NCI-H1092 (cell line): ENCODE measurements at places on chromosomes 16 and 17.

DNA sequence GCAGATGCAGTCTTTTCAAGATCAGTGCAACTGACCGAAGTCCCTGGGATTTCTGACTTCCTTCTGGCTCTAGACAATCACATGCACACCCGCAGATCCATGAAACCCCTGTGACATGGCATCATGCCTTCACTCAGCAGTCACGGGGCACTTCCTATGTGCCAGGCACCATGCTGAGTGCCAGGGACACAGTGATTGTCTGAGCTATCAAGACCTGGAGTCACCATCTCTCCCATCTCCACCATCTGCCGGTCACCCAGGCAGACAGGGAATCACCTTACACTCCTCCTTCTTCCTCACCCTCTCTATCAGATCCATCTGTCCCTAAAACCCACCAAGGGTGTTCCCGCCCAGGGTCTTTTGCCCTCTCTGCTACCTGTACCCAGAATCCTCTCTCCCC lies 5.3 kb downstream of the BEAN1 start:
- no peak for DNase-seq

DNA sequence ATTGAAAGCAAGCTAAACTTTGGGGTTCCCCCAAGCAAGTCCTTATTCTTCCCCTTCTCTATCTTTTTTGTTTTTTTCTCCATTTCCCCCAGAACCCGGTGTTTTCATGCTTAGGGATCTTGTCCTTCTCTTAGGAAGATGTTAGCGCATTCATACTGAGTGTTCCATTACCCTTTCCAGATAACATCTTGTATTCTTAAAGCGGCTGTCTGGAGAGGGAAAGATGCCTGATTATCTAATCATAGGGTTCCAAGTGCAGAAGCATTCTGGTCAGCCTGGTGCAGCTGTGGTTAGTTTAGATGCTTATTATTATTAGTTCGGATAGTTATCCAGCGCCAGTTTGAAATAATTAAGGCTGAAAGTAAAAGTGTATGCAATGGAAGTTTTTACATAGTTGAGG lies 2.0 kb downstream of the TOM1L1 start:
- DNase-seq: no peak

DNA sequence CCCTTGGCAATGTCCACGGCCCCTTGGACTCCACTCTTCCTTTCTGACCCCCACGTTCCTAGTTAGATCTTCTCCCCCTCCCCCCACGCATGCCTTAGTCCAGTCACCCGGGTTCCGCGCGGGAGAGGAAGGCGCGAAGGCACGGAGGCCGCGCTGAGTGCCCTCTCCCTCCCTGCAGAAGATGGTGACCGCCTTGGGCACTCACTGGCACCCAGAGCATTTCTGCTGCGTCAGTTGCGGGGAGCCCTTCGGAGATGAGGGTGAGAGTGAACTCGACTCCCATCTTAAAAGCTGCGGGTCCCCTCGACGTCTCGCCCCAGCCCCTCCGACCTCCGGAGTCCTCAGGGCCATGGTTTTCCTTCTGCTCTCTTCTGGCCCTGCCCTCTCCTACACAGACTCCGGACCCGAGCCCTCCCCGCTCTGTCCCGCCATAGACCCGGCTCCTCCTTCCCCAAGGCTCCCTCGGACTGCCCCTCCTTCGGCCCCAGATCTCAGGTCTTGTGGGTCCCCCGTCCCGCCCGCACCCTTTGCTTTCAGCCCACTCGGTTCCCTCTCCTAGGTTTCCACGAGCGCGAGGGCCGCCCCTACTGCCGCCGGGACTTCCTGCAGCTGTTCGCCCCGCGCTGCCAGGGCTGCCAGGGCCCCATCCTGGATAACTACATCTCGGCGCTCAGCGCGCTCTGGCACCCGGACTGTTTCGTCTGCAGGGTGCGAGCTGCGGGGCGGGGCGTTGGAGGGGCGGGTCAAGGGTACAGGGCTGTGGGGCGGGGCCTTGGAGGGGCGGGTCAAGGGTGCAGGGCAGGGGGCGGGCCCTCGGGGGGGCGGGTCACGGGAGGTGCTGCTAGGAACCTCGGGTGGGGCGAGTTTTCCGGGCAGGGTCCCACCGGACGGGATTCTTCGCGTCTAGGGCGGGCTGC lies 4.6 kb downstream of the TGFB1I1 start:
- no peak for DNase-seq

- DNase-seq: no peak
These were observed at the start of gene GAS7 for GRCh38 chr17:10198509-10199249. GAS7 (minus strand) TSS chr17:10198606.

DNA sequence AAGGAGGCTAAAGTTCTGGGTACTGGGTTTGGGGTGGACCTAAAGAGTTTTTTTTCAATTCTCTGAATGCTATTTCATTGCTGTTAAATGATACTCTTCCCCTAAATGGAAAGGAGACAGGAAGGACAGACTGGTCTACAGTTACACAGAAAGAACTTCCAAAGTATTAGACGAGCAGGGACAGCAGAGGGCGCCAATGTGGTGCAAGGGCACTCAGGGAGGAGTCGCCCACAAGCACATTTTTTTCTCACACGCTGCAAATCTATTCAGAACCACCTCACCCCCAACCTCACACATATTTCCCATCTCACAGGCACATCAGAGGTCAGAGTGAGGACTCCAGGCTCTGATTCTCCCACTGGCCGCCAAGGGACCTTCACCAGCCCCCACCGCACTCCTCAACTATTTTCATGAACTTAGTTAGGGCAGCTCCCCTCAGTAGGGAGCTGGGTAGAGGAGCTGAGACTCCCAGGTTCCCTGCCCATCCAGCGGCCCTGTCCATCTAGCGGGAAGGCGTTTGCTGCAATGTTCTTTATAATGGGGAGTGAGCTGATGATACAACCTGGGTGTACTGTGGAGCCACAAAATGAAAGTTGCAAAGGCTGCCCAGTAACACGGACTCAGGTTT lies 6.8 kb upstream of the CA4 start:
- DNase-seq: peak; percentile 77

DNA sequence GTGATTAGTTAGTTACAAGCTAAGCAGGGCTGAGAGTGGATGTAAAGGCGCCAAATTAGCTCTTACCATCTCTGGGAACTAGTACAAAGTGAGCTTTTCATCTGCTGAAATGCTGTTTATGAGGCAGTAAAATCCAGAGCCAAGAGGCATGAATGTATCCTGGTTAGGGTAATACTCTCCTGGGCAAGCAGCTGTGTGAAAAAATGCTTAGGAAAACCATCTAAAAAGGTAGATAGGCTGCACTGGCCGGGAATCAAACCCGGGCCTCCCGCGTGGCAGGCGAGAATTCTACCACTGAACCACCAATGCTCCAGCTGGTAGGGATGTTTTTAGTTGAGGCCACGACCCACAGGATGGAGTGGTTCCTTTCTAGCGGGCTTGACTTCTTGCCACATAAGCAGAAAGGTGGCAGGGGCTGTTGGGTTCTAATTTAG lies 23.0 kb downstream of the VAC14 start:
- DNase-seq: no peak

GRCh38 chr16:70421014-70421413 lies 17.9 kb downstream of the ST3GAL2 start:
- no peak for DNase-seq

- no peak for DNase-seq
These were observed 45.8 kb upstream of the STAC2 start for GRCh38 chr17:39271546-39271945.

DNA sequence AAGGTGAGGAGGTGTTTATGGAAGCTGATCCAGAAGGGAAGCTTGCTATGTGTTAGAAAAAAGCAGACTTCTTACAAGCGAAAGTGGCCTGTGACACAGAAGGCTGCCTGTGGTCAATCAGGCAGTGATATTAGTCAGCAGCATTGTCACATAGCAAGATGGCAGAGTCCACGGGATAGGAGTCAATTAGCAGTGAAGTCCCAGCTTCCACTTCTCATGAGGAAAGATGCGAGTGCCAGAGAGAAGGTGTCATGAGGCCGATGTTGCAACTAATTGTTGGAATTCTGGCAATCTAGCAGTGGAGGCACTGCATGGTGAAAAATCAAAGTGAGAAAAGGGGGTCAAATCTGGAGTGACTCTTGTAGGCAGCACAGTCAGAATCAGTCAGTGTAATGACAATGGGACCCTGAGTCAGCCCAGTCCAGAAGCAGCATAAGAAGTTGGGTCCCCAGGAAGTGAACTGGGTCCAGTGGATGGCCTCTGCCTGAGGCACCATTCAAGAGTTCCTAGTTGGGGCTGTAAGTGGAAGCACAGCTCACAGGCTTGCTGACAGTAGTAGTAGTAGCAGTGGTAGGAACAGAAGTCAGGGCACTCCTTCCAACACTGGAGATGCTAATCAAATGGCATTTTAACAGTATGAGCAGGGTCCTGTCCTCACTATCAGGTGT lies 85.1 kb downstream of the TNFRSF13B start:
- no peak for DNase-seq

DNA sequence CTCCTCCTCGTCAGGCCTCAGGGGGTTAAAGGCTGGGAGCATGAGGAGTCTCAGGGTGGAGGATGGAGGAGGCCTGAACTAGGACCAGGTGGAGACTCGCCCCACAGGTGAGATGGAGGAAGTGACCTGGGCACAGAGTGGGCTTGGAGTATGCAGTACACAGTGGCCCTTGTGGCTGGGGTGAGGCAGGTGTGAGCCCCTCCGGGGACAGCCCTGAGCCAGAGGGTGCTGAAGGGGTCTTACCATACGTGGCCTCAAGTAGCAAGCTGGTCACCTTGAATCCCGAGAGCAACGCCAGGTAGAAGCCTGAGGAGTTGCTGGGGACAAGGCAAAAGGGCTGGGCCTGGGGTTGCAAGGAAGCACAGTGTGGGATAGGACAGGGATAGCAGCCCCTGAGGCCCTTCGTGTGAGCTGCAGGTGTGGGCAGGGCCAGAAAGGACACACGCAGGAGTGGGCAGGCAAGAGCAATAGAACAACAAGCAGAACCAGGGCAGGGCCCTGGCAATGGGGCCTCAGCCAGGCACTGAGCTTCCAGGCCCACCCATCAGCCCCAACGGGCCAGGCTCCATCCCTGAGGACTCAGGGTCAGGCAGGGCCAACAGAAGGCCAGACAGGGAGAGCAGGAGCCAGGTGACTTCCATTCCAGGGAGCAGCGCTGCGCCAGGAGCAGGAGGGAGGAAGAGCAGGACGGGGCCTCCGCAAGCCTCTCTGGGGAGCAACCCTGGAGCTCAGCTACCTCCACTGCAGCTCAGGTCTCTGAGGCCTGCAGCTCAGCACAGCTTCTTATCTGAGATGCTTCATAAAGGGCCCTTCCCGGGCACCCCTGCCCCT lies 64.2 kb upstream of the TNRC6C start:
- no peak for DNase-seq

- no peak for DNase-seq
These were observed at the start of gene ICAM2 for GRCh38 chr17:64020056-64020766. ICAM2 (minus strand) TSS chr17:64020633; CDS start chr17:64006691, 13,942 bp downstream.

- DNase-seq: no peak
These were observed 3.9 kb downstream of the ZNF750 start for GRCh38 chr17:82835766-82836512.

DNA sequence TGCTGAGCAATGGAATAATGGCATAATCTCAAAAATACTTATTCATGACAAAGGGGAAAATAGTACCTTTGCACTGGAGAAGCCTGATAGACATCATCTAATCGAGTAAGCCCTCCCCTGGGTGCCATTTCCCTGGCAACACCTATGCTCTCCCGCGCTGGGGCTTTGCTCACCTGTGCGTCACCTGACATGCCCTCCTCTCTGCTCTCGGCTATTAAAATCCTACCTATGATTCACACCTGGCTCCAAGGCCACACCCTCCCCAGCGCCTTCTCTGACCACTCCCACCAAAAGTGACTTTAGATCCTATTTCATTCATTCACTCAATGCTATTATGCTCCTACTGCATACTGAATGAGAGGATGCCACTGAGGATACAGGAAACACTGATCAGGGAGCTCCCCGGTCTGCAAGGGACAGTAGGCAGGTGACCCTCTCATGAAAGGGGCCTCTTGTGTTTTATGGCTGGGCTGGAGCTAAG lies 83.9 kb downstream of the NT5M start:
- DNase-seq: no peak

DNA sequence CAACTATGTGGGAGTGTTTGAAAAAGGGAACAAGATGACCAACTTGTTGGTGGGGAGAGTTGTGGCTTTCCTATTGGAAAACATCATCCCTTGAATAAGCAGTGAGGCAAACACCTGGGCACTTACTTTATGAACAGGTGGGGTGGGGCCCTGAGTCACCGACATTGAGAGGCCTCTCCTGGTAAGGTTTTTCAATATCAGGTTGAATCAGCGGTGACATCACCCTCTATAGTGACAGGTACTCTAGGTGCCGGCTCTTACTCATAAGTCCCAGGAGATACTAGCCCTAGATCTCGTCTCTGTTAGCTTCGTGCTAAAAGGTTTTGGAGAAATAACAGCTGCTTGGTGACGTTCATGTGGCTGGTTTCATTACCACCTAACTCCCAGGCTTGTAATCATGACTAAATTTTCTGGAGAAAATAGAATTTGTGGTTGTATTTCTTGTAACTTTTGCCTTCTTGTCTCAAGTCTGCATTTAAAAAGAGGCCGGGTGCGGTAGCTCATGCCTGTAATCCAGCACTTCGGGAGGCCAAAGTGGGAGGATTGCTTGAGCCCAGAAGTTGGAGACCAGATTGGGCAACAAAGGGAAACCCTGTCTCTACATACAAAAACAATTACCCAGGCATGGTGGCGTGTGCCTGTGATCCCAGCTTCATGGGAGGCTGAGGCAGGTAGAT lies 19.3 kb downstream of the CDH1 start:
- no peak for DNase-seq

- DNase-seq: no peak
These were observed 17.1 kb downstream of the RAI1 start for GRCh38 chr17:17698371-17698770.

GRCh38 chr17:80253631-80254395 lies 6.8 kb upstream of the RNF213 start:
- DNase-seq: no peak

GRCh38 chr16:46712911-46713310 lies 23.5 kb downstream of the ORC6 start:
- no peak for DNase-seq

DNA sequence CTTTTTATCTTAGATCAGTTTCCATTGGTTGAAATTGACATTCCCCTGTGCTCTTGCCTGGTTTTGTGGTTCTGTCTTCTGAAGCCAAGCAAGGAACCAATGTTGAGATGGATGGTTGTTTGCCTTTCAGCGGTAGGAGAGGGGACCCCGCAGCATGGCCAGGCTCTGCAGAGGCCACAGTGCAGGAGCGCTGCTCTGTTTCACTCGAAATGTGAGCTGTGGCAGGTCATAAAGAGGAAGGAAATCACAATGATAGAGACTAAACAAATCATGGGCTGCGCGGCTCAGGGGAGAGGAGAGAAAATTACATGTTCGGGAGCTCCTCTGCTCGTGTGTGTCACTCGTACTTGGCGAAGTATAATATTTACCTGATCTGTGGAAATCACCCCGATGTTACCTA lies 148.2 kb downstream of the SNX29 start:
- no peak for DNase-seq

DNA sequence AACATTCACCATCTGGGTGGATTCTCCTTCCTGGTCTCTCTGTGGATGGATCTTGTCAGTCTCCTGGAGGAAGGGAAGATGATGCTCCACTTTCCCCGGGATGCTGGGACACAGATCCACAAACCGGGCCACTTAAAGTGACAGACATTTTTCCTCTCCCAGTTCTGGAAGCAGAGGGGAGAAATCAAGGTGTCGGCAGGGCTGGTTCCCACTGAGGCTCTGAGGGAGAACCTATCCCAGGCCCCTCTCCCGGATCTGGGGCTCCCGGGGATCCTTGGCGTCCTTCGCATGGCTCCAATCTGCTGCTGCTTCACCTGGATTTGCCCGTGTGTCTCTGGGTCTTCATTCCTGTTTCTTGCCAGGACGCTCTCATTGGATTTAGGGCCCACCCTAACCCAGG lies 263.1 kb upstream of the TNRC6C start:
- DNase-seq: no peak

- DNase-seq: no peak
These were observed 77.4 kb downstream of the SKAP1 start for GRCh38 chr17:48352630-48353029.

- DNase-seq: no peak
These were observed 24.2 kb downstream of the CRISPLD2 start for GRCh38 chr16:84844049-84844350.
